ENCODE measurements at places on chromosomes 1 and 21.

GRCh38 chr21:27566521-27566920, 599.6 kb upstream of the ADAMTS5 start:
- DNase-seq: no peak

- DNase-seq: no peak
Observed at GRCh38 chr1:34113362-34113761, 51.7 kb downstream of the CSMD2 start.

- DNase-seq: peak; percentile 52
Observed at GRCh38 chr1:33055210-33056008, 18.7 kb upstream of the AK2 start.

- no peak for DNase-seq
Observed at GRCh38 chr1:58783090-58783992, 506 bp downstream of the JUN start.

DNA sequence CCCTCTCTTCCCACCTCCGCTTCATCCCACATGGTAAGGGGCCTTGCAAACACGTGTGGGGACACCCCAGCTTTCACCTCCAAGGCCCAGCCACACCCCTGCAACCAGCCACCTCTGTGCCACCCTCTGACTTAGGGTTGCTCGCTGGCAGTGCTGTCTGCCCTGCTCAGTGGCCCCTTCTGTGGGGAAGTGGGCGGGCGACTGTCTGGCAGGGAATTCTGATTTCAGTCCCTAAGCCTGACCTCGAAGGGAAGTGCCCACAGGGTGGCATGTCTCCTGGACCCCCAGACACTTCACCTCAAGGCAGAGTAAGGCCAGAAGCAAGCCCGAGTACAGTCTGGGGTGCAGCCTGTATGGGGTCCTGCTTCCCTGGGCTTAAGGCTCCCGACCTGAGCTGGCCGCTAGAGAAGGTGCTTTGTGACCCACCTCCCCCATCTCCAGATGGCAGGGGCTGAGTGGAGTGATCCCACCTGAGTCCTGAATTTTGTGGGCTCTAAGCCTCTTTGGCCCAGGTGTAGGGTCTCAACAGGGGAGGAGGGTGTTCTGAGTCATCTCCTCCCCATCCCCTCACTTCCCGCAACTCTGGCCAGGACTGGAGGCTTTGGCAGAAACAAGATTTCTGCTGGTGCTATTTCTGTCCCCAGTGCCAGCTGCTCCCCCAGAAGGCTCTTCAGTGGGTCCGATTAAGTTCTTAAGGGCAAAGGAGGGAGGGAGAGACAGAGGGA, 7.0 kb downstream of the RD3 start:
- DNase-seq: no peak

- no peak for DNase-seq
Observed at GRCh38 chr1:27887215-27888021, 15.1 kb downstream of the THEMIS2 start.

- DNase-seq: no peak
Observed at GRCh38 chr1:8711151-8711550, 106.3 kb downstream of the RERE start.

DNA sequence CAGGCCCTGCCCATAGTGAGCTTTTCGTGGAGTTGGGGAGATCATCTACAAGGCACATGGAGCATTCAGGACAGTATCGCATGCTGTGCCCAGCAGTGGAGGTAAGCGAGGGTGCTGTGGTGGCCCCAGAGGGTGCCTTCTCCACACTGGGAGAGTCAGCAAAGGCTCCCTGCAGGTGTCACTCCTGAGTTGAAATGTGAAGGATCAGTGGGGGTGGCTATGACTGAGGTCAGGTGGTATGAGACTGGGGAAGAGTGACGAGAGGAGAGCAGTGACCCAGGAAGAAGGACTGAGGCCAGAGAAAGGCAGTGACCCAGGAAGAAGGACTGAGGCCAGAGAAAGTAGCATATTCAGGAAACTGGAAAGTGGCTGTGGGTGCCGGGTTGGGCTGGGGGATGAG, 53.0 kb downstream of the SPAG17 start:
- no peak for DNase-seq

DNA sequence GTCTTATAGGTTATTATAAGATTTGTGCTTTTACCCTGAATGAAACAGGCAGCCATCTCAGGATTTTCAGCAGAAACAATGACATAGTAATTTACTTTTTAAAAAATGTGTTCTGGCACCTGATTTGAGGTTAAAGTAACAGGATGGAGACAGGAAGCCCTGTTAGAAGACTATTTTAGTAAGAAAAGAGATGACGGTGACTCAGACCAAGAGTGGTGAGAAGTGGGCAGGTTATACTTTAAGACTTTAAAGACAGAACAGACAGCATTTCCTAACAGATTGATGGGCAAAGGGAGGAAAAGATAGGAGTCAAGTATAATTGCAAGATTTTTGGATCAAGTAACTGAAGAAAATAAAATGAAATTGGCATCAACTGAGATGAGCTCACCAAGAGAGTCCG, 436.8 kb upstream of the NR5A2 start:
- DNase-seq: no peak

GRCh38 chr1:241101622-241102021, 255.4 kb downstream of the RGS7 start:
- no peak for DNase-seq

GRCh38 chr1:230746617-230747016, 571 bp upstream of the CAPN9 start:
- DNase-seq: no peak

DNA sequence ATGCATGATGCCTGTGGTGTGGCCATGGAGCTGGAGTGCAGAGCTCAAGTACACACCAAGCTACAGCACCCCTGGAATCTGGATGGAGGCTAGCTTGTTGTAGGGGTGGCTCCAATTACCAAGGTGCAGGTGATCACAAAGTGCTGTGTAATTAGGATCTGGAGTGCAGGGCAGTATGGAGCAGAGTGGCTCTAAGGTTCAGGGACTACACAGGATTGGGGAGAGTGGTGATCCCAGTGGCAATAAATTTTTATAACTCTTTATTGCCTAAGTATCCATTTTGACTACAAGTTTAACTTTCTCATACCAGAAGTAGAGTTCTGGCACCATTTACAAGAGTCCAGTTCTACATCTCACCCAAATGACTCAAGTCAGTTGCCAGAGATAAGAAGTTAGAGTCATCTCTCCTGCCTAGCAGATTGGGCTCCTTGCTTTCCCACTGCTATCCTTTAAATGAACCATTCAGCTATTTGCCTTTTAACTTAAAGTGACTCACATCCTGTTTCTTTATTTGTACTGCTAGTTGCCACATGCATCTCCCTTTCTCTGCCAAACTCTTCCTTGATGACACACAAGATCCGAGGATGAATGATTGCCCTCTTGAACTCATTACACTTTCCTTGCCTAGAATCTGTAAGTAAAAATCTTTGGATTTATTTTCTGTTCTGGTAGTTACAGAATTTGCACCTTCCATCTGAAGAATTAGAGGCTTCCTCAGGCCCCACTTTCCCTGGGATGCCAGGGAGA, 427.2 kb downstream of the KCNT2 start:
- DNase-seq: no peak

DNA sequence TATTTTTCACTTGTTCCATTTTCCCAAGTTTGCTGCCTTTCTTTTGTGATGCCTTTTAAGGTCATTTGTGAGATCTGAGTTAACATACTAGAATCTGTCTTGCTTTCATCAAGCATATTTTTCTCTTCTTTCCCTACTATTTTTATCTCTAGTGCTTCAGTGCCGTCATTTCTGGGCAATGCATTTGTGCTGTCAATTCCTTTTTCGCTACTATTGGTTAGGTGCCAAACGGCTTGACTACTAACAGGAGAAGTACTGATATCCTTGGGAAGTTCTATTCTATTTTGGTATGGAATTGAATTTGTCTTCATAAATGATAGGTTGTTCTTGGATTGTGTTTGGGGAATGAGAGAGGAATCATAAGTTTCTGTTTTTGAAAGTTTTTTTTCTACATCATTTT, 42.2 kb downstream of the LRRC53 start:
- no peak for DNase-seq

GRCh38 chr1:232283864-232284263, 346.1 kb downstream of the SIPA1L2 start:
- no peak for DNase-seq

DNA sequence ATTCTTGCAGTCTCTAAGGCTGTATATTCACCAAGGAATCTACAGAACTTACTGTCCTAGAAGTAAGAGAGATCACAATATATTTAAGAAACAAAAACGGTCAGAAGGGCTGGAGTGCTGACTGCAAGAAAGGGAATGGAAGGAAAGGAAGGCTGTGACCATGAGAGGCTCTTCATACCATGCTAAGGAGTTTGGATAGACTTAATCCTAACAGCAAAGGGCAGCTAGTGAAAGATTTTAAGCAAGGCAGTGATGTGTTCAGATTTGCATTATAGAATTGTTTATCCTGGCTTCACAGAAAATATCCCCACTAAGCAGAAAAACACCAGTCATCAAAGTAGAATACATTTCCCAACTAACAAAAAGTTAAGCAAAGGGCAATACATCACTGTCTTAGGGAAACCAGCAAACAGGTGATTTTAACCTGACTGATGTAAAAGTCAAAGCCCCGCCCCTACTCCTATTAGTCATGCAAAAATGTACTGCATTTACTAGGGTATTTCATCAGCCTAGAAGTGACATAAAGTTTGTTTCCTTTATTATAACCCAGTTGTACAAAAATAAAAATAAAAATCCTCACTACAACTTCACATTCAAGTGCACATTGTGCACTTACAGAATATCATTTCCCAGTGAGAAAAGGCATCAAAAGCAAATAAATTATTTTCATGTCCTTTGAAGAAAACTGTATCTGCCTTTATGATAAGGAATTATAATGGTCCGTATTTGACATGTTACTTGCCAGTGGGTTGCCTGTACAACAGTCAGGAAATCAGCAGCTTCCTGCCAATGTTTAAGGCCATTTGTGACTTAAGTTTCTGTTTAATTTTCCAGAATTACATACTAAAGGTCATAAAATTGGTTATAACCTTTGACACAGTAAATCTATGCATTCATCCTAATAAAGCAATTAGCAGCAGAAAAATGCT, 17.2 kb downstream of the JAK1 start:
- no peak for DNase-seq

- no peak for DNase-seq
Observed at GRCh38 chr1:160868141-160868540, 5.5 kb upstream of the CD244 start.

DNA sequence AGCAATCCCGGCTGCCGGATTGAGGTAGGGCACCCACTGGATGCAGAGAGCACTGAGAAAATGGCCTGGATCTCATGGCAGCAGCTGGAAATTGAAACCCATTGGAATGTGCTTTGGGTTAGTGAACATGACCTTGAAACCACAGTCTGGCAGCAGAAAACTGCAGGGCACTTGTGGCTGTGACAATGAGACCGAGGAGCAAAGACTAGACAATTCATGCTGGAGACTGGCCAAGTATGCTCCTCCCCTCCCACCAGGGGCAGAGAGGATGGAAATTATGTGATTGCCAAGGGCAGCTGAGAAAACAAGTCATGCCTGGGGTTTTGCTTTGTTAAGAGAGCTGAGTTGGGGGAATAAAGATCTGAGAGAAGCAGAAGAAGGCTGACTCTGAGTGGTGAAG, 60.7 kb downstream of the ZNF697 start:
- DNase-seq: no peak

GRCh38 chr1:30525971-30526651, 197.3 kb downstream of the MATN1 start:
- no peak for DNase-seq

- DNase-seq: no peak
Observed at GRCh38 chr1:191279266-191279800, 801.7 kb upstream of the BRINP3 start.

DNA sequence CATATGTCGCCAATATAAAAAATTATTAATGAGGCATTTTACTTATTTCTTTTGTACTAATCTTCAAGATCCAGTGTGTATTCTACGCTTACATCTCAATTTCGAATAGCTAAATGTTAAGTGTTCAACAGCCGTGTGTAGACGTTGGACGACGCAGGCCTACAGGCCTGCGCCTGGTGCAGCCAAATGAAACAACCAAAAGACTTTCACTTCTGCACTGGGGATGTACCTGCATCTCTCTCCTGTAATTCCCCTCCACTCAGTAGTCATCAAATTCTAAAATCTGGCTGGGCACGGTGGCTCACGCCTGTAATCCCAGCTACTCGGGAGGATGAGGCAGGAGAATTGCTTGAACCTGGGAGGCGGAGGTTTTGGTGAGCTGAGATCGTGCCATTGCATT, 76.8 kb upstream of the HNRNPU start:
- DNase-seq: no peak

- no peak for DNase-seq
Observed at GRCh38 chr1:42142894-42143675, 10.1 kb upstream of the GUCA2B start.

- no peak for DNase-seq
Observed at GRCh38 chr1:215606564-215607168, 39.6 kb downstream of the KCTD3 start.

- no peak for DNase-seq
Observed at GRCh38 chr1:90046635-90047034, 51.7 kb downstream of the ZNF326 start.

- DNase-seq: no peak
Observed at GRCh38 chr1:233241759-233242158, 53.8 kb downstream of the PCNX2 start.

GRCh38 chr1:185786524-185786923, 52.3 kb downstream of the HMCN1 start:
- no peak for DNase-seq

GRCh38 chr1:81708250-81708649, 92.5 kb upstream of the ADGRL2 start:
- DNase-seq: no peak

- no peak for DNase-seq
Observed at GRCh38 chr1:243438815-243439214, 183.0 kb downstream of the SDCCAG8 start.

DNA sequence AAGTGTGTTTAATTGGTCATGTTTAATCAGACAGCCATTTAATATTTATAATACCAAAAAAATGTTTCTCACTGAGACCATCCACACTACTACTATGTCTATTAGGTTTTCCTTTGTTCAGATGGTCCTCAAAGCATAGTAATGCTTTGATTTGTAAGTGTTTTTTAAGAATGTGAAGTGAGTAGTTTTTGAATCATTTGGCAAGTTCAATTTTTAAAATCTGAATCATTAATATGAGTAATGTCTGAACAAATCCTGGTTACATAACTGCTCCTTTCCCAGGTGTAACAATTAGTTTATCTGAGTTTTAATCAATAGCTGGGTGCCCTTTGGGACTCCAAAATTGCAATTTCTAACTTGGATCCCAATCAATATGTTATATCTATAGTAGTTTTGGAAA, 23.5 kb upstream of the RPL5 start:
- no peak for DNase-seq

DNA sequence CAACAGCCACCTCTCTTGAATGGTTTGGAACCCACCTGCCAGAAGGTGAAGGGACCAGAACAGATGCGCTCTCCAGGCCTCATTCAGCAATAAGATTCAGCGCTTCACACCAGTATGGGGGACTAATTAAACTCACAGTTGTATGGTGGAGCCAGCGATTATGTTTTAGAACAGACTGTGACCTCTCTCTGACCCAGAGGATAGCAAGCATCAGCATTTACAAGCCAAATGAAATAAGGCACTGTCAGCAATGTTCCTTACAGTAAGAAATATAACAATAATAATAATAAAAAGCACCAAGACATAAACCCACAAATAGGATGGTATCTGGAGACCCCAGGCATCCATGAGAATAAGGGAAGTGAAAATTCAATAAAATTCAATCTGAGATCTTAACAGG, 6.9 kb upstream of the CDC42BPA start:
- DNase-seq: no peak

- DNase-seq: no peak
Observed at GRCh38 chr21:44614961-44615391, 3.1 kb downstream of the KRTAP10-8 start.
